Stimulated activated CD8-positive, alpha-beta memory T cell treated with anti-CD3 and anti-CD28 coated beads, Interleukin-4, amount 100 ng/mL, for 24 hours (primary cell): ENCODE measurements at places on chromosomes 6 and 20.

DNA sequence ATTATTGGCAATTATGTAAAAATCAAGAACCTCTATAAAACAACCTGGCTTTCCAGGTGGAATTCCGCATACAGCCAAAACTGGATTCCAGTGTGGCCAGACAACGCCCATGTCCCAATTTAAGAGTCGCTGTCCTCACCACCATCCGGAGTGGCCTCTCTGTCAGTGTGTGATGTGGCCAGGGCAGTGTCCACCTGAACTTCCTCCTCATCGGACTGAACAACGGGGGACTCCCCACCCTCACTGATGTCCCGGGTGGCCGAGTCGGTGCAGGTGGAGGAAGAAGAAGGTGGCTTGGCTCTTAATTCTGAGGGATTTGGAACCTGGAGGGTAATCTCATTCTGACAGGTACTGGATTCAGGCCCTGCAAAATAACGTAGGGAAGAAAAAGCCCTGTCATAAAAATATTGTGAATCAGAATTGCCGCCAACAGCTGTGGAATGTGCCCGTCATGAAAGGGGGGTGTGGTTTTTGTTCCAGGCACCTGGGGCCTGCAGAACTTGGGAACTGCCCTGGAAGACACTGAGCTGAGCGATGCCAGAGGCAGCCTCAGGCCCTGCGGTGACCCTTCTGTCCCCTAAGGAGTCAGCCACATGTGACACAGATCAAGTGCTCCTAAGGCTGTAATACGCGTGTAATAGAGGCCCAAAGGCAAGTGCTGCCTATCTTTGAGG is 139.8 kb downstream of the DTNBP1 start:
- DNase-seq, result no peak

GRCh38 chr6:144156991-144157390 is 6.7 kb downstream of the STX11 start:
- DNase-seq, result no peak

- no peak for DNase-seq
These were observed 142.3 kb downstream of the UNC5CL start for GRCh38 chr6:40896696-40897095.

GRCh38 chr20:47535088-47535487 is 33.4 kb downstream of the NCOA3 start:
- no peak for DNase-seq

- no peak for DNase-seq
These were observed 50.0 kb downstream of the SOBP start for GRCh38 chr6:107539849-107540464.

GRCh38 chr6:45209762-45210161 is 118.4 kb upstream of the RUNX2 start:
- no peak for DNase-seq

GRCh38 chr6:90284236-90285041 is 12.2 kb downstream of the BACH2 start:
- DNase-seq, result peak; percentile 30

- no peak for DNase-seq
These were observed 86.1 kb downstream of the MAP7 start for GRCh38 chr6:136464148-136464547.

GRCh38 chr6:164290101-164290500 is 875.6 kb downstream of the QKI start:
- DNase-seq, result no peak

DNA sequence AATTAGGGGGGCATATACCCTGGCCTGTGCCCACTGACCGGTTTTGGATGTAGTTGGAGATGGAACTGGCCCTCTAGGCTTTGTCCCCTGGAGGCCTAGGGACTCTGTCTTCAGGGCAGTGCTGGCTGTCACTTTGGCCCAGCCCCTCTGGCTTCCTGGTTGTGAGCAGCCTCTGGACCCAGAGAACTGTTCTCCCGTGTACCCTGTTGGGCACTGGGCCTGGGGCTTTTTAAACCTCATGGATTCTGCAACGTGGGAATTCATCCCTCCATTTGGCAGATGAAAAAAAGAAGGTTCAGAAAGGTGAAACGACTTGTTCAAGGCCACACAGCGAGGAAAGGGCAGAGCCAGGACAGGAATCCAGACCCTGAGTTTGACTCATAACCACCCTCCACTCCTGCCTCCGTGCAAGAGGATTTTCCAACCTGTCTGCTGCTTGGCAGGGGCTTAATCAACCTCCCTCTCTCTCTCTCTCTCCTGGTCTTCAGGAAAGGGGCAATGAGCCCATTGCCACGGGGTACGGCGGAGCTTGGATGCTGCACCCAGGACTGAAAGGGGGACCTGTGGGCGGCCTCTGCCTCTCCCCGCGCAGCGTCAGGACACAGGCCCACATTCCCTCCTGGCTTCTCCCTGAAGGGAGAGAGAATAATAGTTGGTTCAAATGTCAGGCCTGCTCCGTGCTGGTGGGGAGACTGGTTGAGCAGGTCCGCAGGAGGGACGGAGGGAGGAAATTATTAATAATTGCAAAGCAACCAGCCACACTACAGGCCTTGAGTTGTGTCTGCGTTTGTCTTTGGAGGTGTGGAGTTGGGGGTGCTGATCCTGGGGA is 56.0 kb downstream of the CEBPB start:
- no peak for DNase-seq

GRCh38 chr6:116388924-116389323 is 18.2 kb downstream of the DSE start:
- DNase-seq, result no peak

DNA sequence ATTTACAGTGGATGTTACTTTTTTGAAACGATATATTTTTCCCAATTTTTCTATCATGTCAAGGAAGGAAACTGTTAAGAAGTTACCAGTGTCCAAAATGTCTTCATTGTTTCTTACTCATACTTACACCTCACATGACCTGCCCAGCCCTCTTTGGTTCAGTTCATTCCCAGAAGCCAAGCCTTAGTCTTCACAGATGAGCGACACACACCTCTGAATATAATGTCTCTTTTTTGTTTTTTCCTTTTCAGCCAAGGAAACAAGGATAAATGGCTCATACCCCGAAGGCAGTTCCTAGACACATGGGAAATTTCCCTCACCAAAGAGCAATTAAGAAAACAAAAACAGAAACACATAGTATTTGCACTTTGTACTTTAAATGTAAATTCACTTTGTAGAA is 225.2 kb downstream of the SMOC2 start:
- DNase-seq, result no peak

- no peak for DNase-seq
These were observed 508.9 kb upstream of the ADGRB3 start for GRCh38 chr6:68126089-68126749.

DNA sequence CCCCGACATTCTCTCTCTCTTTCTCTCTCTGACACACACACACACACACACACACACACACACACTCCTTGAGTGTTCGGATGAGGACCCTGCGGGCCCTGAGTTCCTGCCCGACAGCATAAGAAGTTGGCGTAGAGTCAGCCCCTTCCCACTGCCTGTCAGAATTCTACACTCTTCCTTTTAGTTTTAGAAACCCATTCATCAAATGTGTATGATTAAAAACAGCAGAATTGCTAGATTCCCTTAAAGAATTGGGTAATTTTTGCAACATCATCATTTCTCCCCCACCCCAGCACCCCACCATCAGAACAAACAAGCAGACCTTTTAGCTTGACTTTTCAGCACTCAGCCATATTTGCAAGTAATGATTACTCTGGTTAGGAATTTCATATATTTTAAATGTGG is 322.8 kb downstream of the FARS2 start:
- no peak for DNase-seq

DNA sequence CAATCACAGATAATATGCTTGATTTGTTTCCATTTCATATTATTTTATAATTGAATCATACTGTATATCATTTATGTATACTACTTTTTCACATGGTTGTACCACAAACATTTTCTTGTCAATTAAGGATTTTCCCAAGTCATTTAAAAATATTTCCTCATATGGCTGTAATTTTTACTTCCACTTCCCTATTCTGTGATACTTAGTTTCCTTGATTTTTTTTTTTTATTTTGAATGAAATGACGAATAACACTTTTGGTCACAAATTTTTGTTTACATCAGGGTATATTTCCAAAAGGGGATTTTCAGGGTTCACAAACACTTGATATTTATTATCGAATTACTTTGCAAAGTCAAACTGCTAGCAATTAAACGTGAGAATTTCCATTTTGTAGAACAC is 515.6 kb downstream of the KIF16B start:
- DNase-seq, result no peak

- no peak for DNase-seq
These were observed 96.9 kb downstream of the CD164 start for GRCh38 chr6:109285366-109285765.

- DNase-seq, result no peak
These were observed 30.4 kb downstream of the ZC3H12D start for GRCh38 chr6:149454346-149454848.

GRCh38 chr6:132978685-132979084 is 164.3 kb downstream of the RPS12 start:
- DNase-seq, result no peak

DNA sequence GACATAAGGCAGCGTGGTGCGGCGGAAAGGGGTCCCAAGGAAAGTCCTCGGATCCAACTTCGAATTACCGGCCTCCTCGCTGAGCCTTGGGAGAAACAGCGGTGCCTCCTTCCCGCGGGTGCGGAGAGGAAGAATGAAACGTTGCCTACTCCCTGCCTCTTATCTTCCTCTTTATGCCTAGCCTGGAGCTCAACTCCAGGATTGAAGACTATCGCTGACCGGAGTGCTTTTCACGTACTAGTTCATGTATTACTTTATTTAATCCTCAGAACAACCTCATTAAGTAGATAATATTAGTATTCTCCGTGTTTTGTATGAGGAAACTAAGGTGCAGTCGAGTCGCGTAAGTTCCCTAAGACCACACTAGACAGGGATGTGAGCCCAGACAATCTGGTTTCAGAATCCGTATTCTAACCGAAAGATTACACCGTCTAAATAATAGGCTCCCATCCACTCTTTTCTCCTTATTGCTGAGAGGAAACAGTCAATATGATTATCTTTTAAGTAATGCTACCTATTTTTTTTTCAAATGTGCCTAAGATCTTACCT is 793 bp upstream of the PDSS2 start:
- DNase-seq, result no peak

DNA sequence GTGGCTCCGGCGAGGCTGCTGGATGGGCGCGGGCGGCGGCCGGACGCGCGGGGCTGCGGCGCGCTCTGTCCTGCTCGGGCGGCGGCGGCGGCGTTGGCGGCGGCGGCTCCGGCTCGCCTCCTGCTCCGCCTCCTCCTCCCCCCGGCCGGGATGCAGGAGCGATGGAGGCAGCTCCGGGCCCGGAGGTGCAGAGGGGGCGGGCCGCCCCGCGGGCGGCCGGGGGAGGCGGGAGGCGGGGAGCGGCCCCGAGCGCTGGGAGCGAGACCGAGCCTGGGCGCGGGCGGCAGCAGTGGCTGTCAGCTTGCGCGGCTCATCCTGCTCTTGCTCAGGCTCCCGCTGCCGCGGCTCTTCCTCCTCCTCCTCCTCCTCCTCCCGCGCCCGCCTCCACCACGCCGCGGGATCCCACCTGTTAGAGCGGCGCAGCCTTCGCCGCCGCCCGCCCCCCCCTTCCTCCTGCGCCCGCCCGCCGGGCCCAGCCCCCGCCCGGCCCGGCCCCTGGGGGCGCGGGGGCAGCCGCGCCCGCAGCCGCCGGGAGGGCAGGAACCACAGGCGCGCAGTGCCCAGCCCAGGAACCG is at the start of gene NOL4L:
NOL4L (minus strand) TSS at position 323 of the 575 bp plus-strand sequence. CDS start 443 bp downstream, outside the sequence.
- DNase-seq, result peak; percentile 32

- peak; percentile 22 for DNase-seq
These were observed 32.3 kb downstream of the YTHDF1 start for GRCh38 chr20:63183422-63184146.

GRCh38 chr20:61433816-61434215 is 181.8 kb downstream of the CDH4 start:
- DNase-seq, result no peak

DNA sequence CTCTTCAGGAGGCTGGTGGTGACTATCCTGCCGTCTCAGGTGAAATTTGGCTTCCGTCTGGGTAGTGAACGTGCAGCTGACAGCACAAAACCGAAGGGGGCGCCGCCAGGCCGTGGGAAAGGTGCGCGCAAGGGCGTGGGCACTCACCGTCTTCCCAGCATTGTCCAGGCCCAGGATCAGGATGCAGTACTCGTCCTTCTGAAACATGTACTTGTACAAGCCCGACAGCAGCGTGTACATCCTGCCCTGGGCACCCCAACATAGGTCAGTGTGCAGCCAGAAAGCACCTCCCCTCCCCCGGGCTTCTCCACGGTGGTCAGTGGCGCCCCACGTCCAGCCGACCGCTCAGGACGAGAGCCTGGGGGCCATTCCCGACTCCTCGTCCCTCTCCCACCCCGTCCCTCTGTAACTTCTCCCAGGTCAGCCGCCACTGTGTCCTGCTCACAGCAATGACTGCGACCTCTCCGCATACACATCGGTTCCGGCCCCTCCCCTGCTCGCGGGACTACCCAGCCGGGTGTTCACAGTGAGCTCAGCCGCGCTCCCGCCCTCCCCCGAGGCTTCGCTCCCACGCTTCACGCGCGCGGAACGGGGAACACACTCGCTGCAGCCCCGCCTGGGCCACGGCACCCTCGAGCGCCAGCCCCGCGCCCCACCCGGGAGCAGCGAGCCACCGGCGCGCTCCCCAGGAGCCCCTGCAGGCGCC is 771 bp downstream of the ARFRP1 start:
- no peak for DNase-seq

GRCh38 chr20:16486532-16486931 is 86.7 kb downstream of the KIF16B start:
- no peak for DNase-seq

DNA sequence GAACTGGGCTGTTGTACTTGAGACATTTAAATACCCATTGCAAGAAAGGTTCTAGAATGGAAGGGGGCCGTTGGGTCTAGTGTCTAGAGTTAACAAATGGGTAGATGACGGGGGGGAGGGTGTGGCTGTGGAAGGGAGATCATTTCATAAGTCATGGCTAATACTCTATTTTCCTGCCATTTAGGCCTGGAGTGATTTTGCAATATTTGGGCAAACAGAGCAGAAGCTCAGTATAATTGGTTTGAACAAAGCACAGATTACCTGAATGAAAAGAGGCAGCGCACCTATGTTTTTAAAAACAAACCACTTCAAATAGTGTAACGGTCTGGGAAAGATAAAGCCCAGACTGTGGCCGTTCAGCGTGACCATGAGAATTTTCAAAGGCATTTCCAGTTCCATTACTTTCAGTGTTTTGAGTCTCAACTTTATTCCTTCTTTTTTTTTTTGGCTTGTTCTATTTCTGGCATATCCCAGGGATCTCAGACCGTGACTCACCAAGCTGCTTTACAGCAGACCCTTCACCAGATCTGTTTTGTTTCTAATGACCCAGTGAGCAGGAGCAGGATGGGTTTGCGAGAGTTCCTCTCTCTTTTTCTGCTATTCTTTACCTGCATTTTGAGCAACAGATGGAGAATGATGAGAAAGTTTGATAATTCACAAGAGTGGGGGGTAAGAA is 73.7 kb downstream of the LYRM2 start:
- no peak for DNase-seq

DNA sequence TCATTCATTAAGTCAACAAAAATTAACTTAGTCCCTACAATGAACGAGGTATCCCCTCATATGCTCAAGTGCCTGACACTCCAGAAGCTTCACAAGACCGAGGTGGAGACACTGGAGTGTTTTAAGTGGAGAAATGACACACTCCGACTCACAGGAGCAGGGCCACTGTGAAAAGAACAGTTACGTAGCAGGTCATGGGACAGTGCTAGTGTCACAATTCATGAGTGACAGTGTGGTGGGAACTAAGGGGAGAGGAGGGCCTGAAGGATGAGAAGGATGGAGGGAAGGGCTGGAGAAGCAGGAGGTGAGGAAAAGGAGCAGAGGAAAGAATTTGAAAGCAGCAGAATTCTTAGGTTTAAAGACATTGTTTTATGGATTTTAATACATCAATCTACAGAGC is 1.3 kb upstream of the HLA-A start:
- no peak for DNase-seq

- DNase-seq, result no peak
These were observed 13.5 kb downstream of the EPB41L1 start for GRCh38 chr20:36167902-36168503.
